Caco-2 (cell line): ENCODE measurements at places on chromosomes 16 and 17. TPM values are rescaled to one million over a fixed set of nuclear protein-coding genes. Genes with fewer than 3 reads are reported as not detected.

DNA sequence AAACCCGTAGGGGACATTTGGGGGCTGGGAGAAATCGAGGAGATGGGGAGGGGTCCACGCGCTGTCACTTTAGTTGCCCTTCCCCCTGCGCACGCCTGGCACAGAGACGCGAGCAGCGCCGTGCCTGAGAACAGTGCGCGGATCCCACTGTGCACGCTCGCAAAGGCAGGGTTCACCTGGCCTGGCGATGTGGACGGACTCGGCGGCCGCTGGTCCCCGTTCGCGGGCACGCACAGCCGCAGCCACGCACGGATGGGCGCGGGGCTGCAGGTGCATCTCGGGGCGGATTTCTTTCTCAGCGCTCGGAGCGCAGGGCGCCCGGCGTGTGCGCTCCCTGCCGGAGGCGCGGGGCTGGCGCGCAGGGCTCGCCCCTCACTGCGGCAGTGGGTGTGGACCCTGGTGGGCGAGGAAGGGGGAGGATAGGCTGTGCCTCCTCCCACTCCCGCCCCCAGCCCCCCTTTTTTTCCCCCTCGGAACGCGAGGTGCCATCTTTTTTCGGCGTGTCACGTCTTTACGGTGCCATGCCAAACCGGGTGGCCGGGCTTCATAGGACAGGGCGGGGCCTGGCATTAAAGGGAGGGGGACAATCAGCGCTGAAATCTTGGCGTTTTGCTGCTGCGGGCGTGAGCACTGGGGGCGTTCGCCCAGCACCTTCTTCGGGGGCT is 1.1 kb downstream of the MAPT start:
- DNase-seq = no peak

The LRRC37A2 gene
- 13.5 and 14.7 TPM in 2 replicates for total RNA-seq

DNA sequence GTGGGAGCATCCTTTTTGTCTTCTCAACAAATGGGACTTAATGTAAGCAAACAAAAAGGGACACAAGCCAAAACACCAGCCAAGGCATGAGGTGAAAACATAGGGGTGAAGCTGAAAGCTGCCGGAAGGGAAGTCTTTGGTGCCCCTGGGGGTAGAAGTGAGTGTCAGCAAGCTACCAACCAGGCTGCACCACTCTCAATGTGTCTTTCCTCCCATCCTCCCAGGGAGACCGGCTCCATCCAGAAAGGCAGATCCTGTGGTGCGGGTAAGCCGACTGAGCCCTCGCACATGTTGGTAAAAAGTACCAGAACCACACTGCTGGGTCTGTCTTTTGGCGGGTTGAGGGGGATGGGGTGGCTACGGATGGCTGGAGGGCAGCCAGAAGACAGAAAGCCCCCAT is 52.0 kb upstream of the SREBF1 start:
- DNase-seq = no peak

- DNase-seq = no peak
These were observed 10.3 kb downstream of the ZNF385C start for GRCh38 chr17:42087736-42088705.

- no peak for DNase-seq
These were observed 897 bp downstream of the OMG start for GRCh38 chr17:31296142-31296541.

DNA sequence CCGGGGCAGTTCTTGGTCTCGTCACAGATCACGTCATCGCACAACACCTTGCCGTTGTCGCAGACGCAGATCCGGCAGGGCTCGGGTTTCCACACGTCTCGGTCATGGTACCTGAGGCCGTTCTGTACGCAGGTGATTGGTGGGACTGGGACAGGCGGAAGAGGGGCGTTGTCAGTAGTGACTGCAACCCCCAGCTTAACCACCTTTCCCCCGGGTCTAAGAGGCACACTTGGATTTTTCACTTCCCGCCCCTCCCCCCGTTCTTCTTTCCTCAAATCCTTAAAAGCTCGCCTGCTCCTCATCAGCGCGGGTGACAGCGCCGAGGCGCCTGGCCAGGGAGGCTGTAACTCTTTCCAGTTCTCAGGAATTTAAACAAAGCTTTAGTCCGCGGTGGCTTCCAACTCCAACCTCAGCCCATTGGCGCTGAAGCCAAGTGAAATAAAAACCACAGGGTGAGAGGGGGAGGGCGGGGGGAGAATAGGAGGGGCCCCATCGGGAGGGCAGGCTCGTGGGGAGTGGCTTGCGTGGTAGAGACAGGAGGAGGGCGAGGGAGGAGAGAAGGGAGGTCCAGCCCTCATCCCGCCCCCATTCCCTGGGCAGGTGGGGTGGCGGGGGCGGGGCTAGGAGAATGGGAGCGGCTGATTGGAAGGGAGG is 1.5 kb downstream of the COL1A1 start:
- peak; percentile 98 for DNase-seq

DNA sequence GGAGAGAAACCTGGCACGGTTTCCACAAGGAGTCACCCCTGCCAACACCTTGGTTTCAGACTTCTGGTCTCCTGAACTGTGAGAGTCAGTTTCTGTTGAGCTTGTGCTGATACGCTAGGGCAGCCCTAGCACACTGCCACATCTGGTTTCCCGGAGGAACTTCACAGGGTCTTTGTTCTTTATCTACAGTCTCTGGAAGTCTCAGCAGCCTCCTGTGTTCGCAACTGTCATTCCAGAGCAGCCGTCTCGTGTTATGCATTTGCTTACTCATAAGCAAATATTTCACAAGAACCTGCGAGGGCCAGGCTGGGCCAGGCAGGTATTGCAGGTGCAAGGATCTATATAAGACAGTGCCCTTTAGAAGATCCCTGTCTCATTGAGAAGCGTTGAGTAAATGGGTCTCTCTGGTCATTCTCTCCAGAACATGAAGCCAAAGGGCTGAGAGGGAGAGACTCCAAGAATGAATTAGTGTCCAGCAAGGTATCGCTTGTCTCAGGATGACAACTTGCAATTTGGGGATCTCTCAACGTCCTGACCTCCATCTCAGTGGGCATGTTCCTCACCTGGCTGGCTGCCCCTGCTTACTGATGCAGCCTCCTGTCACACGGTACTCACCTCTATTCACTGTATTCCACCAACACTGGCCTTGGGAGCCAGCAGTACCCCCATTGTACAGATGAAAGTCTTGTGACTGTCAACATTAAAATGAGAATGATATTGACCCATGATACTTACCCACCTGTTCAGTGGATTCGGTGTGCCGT is 141.2 kb downstream of the WWOX start:
- DNase-seq = peak; percentile 96

The ST6GALNAC2 gene
- 0.77 and 2.5 TPM in 2 replicates for total RNA-seq

The ARL5C gene
- total RNA-seq = not detected in 2 replicates

- DNase-seq = peak; percentile 17
These were observed 9.6 kb upstream of the KATNB1 start for GRCh38 chr16:57725976-57726375.

GRCh38 chr16:88200896-88201185 is 181.9 kb upstream of the ZNF469 start:
- no peak for DNase-seq

GRCh38 chr17:64259922-64260321 is 3.1 kb downstream of the TEX2 start:
- DNase-seq = no peak

DNA sequence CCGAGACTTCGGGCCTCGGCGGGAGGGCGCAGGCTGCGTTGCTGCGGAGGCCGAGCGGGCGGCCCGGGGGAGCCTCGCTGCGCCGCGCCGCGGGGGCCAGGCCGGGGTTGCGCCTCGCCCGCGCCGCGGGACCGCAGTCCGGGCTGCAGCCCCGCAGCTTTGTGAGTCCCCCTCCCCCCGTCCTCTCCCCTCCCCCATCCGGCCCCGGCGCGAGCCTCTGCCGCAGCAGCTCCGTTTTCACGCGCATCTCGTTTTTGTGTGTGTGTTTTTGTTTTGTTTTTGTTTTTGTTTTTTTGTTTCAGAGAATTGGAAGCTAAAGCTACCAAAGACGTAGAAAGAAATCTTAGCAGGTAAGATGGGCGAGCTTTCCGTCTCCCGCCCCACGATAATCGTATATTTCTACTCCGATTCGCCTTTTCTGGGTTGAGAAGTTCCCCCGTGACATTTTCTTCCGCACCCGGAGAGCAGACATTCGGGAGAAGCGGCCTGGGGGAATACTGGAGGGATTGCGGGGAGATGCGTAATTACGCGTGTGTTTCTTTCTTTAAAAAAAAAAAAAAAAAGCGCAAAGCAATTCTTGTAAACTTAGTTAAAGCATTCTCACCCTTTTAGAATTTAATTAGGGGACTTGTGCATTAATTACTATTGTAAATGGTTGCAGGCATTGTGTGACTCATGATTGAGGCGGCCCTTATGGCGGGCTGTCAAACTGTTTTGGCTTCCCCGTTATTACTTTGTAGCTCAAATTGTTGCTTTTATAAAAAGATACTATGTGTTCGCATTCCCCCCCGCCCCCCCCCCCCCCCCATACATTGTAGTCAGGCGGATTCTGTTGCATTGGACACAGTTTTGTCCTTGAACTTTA is 732 bp downstream of the TNRC6A start:
- DNase-seq = no peak

DNA sequence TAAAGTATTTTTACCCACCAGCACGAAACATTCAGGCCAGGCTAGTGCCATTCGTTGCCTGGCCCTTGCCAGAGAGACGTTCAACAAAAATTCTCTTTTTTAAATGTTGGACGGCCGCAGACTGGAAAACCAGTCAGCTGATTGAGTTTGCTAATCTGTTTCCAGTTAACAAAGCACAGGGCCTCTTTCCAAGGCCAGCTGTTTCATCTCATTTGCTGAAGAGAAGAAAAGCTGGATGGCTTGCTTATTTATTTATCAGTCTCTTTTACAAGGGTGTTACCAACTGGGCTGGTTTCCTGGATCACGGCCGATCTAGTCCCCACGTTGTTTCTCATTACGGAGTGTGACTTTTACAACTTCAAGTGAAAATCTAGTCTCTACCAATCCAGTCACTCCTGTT is 418.7 kb upstream of the DYNLRB2 start:
- DNase-seq = no peak

- no peak for DNase-seq
These were observed 162.3 kb downstream of the UTP18 start for GRCh38 chr17:51422634-51423033.

DNA sequence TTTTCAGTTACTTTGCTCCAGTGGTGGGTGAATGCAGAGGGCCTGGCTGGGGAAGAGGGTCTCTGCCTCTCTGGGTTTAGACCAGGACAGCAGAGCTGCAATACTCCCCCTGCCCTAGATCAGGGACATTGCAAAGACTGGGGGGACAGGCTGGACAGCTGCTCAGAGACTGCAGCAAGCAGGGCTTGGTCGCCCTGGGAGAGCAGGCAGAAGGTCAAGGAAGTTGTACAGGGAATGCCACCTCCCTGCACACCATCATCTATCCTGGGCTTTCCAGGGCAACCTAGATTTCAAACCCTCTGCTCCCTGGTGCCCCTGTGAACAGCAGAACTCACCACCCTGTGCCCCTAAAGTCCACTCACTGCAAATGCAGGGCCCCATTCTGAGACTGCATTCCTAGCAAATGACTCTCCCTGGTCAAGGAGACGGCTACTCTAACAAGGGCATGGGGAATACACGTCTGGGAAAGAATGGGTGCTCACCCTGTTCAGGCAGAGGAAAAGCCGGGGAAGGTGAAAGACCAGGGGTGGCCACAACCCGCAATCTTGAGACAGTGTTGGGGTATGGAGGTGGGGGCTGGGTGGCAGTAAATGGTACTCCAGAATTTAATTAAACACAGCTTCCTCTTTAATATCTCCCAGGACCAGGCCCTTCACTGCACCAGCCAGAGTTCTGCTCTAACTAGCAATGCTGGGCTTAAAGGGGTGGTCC is 1.0 kb downstream of the KIFC3 start:
- peak; percentile 71 for DNase-seq

The E4F1 gene
- total RNA-seq = 29.5 and 30.1 TPM in 2 replicates

GRCh38 chr17:34639706-34640425 is 60.5 kb downstream of the TMEM132E start:
- no peak for DNase-seq

DNA sequence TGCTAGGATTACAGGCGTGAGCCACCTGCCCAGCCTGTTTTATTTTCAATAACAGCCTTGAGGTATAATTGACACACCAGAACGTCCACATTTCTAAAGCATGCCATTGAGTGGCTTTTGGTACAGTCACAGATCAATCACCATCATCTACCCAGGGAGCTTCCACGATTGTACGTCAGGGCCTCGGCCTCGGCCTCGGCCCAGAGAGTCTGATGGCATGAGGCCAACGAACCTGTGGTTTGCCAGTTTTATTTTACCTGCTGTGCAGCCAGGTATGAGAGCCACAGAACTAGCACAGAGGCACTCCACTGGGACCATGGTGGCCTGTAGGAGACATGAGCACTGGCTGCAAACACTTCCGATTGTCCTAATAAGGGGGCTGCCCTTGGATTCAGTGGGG is 8.3 kb downstream of the UBALD1 start:
- no peak for DNase-seq

- DNase-seq = no peak
These were observed 55.2 kb downstream of the ARSG start for GRCh38 chr17:68346448-68346847.
